ENCODE measurements at places on chromosomes 2 and 18.

- DNase-seq: no peak
Measured at GRCh38 chr18:33817096-33817495, 239.1 kb downstream of the ASXL3 start.

DNA sequence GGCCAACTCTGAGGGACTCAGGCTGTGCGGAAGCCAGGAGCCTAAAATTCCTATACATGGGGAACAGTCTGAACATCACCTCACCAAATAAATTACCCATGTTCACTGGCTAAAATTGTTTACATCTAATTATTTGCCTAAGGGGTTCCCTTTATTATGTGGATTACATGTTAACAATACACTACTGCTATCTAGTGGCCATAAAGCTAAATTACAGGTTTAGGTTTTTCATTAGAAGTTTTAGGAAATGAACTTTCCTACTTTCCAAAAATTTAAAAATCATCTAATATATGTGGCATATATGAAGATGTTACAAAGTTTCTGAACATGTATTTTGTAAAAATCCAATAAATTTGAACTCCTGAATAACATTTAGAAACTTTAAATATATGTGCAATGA lies 40.3 kb downstream of the PLA2R1 start:
- no peak for DNase-seq

- DNase-seq: no peak
Measured at GRCh38 chr2:237691029-237691907, 63.9 kb downstream of the LRRFIP1 start.

DNA sequence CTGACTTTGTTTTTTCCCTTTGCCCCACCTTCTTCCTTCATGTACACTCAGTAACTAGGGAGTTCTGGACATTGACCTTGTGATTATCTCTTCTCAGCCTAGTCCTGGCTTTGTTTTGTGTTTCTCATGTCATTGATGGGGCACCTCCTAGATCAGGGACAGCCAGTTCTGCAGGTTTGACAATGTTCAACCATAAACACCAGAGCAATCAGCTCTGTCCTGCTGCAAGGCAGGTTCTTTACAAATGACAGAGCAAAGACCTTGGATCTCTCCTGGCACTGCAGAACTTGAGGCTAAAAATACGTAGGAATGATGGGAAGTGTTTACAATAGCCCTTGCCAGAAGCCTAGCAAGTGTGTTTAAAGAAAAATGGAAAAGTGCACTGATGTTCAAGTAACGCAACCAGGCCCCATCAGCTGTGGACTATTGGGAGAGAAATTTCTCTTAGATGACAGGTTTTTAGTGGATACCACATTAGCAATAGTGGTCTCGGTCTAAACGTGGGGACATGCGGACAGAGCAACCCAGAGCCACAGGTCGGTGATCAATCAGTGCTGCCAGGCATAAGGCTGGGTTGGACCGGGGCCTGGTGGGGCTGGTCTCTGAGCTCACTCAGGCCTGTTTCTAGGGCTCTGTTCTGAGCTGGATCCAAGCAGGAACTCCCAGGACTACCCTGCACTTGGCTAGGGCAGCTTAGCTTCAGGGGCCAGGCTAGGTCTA lies 76.8 kb downstream of the SOWAHC start:
- no peak for DNase-seq

- DNase-seq: no peak
Measured at GRCh38 chr2:63364866-63365265, 223.4 kb downstream of the WDPCP start.

GRCh38 chr18:26540043-26540628 lies 8.2 kb downstream of the KCTD1 start:
- no peak for DNase-seq

DNA sequence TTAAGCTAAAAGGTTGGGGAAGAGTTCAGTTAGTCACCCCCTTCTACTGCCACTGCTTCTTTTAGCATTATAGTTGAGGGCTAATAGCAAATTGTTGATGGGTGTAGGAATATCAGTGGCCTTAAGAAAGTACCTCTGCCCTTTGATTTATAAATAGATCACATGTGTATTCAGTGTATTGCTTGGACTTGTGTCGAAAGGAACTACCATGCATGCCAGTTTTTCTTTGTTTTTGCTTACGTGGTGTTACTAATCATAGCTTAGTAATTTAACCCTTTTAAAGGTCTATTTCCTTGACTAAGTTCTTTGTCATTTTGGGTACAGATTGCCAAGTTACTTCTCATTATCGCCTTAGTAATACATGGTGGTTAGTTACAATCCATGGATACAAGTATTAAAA lies 85.6 kb downstream of the MIB1 start:
- no peak for DNase-seq

GRCh38 chr18:75497576-75498235 lies 70.2 kb upstream of the SMIM21 start:
- no peak for DNase-seq

DNA sequence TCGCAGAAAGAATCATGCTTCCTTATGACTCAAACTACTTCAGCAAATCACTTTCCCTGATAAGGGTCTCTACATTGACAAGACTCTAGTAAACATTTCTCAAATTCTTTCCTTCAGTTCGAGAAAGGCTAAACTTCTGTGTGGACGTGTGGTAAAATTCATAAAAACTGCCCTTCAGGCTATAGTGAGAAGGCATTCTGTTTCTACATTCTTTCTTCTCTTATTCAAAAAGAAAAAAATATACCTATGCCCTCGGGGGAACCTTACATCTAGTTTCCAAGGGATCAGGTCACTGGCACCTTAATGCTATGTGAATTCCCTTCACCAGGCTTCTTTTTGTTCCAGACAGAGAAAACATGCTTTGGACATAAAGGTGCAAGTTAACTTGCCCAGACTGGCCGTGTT lies 4.9 kb downstream of the VIT start:
- DNase-seq: no peak

- no peak for DNase-seq
Measured at GRCh38 chr2:55439101-55439397, 19.4 kb upstream of the CCDC88A start.

- DNase-seq: no peak
Measured at GRCh38 chr2:222424276-222424728, at the start of gene SGPP2. TSS of gene SGPP2 (plus strand) at chr2:222424543. CDS start at chr2:222424603, 60 bp downstream.

DNA sequence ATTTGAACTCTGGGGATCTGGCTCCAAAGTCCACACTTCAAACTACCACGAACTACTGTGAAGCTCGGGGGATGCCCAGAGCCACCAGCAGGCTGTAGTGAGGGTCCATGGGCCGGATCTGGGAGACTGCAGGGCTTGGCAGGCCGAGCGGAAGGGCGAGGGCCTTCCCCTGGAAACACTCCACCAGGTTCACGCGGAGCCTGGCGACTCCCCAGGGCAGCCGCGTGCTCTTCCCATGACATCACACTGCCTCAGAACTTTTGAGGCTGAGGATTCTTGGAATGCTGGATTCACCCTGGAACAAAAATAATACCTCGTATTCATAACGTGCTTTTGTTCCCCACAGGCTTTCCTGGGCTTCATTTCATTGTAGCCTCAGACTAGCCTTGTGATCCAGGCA lies 201.0 kb downstream of the SMAD7 start:
- DNase-seq: no peak

DNA sequence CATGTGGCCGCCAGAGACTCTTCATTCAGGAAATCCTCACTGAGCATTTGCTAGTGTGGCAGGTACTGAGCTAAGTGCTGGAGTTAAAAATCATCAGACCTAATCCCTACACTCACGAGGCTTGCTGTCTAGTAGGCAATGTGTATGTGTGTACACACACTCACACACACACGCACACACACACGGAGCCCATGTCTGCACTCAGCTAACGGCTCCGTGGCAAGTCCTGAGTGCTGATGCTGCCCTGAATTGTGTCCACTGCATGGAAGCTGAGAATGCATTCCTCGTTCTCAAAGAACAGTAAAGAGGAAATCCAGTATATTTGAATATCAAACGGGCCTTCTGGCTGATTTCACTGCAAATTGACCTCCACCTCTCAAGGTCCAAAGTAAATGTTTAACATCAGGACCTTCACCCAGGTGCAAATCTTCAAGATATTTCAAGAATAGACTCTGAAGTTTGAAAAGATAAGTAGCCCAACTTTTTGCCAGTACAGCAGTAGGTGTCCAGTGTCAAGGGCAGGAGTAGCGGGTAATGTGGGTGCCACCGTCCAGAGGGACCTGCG lies 136.1 kb upstream of the TTC39C start:
- no peak for DNase-seq

GRCh38 chr2:127597984-127598380 lies 48.0 kb upstream of the GPR17 start:
- DNase-seq: no peak

- no peak for DNase-seq
Measured at GRCh38 chr2:167057446-167057845, 169.2 kb downstream of the XIRP2 start.

DNA sequence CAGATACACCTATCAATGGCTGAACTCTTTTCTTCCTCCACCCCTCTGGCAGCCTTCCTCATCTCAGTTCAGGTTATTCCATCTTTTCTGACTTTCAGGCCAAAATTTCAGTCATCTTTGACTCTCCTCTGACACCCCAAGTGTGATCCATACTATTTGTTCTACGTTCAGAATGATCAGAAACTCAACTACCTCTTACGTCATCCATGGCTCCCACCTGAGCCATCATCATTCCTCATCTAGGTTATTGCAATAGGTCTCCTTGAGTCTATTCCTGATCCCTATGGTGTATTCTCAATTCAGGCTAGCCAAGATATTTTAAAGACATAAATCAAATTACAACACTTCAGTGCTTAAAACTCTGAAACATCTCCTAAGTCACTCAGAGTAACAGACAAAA lies 589.7 kb downstream of the ERBB4 start:
- DNase-seq: no peak

- no peak for DNase-seq
Measured at GRCh38 chr2:120343433-120344105, 2.4 kb upstream of the INHBB start.

DNA sequence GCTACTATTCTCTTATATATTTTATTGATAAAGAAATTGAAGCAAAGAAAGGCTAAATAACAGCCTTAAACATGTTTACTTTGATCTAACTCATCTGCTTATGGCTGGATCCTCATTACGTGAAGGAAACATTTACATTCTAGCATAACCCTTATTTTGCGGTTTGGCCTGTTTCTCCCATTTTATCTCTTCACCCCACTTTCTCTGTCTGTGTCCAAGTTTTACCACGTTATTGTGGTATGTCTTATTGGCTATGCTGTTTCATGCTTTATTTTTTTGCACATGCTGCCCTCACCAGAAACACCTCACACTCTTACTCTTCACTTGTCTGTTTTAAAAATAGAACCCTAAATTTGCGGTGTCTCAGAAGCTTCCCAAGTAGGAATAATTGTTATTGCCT lies 78.5 kb downstream of the RPIA start:
- no peak for DNase-seq

- no peak for DNase-seq
Measured at GRCh38 chr18:36772241-36772723, 56.5 kb downstream of the TPGS2 start.

- no peak for DNase-seq
Measured at GRCh38 chr2:241965931-241966412, 96.4 kb downstream of the RTP5 start.

DNA sequence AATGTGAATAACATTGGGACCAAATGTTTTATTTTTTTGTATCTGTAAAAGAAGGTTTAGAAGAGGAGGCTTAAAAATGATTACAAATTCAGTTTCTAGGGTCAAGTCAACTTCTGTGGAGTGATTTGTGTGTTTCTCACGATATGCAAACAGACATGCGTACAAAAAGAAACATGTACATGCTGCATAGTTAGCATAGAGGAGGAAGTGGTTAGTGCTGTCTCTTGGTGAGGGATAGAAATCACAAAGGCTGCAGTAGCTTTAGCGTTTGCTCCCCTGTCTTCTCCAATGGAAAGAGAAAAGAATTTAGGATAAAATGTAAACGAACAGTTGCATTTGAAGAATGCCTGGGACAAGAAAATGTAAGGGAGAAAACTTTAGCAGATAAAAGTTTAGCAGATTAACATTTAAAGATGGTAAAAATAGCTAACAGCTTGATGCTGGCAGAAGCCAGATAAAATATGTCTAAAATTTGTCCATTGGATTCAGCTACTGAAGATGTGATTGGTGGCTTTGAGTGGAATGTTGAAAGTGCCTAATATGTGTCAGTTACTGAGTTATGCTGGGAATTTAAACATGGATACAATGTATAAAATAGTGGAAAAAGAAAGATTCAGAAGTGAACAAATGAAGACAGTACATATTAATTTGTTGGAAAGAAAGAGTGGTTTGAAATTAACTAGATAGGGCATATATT lies 44.9 kb downstream of the MALT1 start:
- no peak for DNase-seq

DNA sequence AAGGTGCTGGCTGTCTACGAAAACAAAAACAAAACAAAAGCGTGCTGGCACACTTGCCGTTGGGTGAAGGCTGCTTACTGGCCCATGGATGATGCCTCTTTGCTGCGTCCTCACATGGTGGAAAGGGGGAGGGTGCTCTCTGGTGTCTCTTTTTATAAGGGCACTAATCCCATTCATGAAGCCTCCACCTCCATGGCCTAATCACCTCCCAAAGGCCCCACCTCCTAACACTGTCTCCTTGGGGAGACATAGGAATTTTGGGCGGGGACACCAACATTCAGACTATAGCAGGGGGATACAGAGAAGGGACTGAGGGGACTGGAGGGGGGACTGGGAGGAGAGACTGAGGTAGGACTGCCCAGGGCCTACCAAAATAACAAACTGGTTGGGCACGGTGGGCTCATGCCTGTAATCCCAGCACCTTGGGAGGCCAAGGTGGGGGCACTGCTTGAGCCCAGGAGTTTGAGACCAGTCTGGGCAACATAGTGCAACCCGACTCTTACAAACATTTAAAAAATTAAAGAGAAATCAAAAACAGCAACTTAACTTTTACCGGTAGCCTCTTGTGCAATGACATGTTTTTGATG lies 14.5 kb downstream of the PTMA start:
- no peak for DNase-seq

- no peak for DNase-seq
Measured at GRCh38 chr2:201842131-201842860, 36.0 kb downstream of the CDK15 start.

DNA sequence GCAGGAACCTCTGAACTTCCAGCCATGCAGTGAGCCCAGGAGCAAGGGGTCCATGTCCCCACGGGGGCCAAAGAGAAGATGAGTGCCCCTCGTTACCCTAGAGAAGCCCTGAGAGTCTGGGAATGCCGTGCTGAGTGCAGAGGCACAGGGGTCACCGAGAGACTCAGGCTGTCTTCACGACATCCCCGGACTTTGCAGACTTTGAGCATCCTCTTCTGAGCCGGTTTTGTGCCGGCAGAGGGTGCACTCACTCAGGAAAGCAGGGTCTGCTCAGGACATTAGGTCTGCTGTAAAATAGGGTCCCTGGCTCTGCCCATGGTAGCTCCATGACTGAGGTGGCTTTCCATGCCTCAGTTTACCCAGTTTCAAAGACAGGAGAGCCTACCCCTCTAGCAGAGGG lies 71.0 kb downstream of the GALNT14 start:
- DNase-seq: no peak

DNA sequence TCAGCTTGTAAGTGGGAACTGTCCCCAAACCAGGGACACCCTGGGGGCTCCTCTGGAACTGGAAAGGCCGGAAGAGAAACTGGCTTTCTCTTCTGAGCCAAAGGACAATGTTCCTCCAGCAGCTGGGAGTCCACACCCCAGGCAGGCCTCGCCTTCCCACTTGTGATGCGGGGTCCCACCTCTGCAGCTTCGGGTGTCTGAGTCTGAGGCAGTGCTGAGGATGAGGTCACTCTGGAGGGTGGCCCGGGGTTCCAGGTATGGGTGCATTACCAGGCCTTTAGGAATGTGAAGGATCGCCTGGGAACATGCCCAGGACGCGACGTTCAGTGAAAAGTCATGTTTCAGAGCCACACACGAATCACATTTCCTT lies 18.2 kb upstream of the BOK start:
- DNase-seq: no peak
